Kasumi-1 (cell line): ENCODE measurements at places on chromosomes 2 and 18.

- DNase-seq, result no peak
Measured at GRCh38 chr2:160408959-160409291, 84.7 kb downstream of the RBMS1 start.

DNA sequence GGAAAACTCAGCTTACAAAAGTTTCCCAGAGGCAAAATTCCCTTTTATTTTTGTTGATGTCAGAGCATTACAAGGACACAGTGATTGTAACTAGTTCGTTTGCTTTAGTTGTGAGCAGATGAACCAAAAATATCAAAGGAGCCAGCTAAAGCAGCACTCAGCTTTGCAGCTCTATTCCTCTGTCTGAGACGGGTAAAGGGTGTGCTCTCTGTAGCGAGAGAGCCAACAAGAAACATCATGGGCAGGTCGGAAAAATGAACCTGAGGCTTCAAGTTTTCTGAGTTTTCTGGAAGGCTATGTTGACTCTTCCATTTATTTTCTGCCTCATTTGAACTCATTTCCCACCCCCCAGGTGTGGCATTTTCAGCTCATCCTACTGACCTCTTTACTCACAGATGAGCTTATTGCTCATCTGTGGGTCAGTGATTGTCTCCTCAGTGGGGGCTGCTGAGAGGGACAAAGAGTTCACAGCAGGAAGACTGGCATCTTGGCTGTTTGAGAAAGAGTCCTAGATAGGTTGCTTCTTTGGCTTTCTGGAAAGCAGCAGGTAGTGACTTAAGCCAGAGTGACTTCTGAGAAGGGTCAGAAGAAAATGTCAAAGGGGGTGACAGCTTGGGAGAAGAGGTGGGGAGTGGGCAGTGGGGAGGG is 66.6 kb upstream of the EPC2 start:
- no peak for DNase-seq

DNA sequence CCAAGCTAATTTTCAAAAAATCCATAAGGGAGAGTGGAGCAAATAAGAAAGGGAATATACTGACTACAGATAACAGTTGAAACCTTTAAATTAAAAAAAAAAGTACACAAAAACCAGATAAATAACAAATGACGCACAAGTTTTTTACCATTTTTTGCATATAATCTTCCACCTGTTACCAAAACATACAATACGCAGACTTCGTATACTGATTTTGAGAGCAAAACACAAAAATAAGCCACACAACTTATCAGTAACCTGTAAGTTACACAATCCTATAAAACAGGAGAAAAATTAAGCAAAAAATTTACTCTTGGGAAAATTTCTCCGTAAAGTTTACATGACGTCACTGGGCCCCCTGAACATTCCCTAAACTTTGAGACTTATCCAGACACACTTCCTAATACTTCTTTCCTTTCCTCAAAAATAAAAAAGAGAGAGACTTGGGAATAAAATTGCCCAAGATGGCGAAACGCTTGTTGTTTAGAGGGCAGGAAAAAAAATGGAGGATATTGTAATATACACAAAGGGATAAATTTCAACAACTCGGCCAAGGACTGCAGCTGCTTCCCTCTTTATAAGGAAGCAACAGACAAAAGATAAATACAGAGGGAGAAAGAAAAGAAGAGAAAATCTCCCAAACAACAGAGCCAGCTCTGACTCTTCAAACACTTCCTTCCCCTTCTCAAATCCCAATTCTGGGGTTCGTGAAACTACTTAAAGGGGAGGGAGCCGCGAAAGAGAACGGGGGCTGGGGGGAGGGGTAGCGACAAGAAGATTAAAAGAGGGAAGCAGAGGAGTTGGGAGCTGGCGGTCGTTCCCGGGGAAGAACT is 1.6 kb downstream of the BAZ2B start:
- DNase-seq, result peak; percentile 97

DNA sequence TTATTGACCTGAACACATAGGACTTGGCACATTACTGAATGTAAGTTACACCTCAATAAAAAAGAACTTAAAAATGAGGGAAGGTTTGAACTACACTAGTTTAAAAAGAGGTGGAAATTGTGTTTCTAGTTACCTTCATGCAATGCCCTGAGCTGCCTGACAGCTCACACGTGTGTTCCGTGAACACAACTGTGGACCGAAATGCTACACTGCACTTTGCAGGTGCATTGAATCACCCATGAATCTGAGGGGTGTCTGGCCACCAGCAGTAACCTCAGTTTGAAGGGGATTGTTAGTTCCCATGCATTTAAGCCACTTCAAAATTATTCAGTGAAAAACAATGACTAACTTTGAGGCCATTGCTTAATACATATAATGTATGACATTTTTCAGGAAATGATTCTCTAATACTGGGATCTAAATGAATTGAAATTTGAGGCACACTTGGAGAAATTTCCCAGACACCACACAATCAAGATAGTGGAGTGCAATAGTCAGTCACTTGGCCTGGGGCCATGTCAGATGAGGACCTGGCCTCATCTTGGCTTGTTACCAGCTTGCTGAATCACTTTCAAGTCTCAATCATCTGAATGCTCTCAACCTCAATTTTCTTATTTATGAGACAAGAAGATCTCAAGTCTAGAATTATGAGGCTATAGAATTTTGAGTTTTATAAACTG is 59.3 kb downstream of the MYL12B start:
- no peak for DNase-seq

DNA sequence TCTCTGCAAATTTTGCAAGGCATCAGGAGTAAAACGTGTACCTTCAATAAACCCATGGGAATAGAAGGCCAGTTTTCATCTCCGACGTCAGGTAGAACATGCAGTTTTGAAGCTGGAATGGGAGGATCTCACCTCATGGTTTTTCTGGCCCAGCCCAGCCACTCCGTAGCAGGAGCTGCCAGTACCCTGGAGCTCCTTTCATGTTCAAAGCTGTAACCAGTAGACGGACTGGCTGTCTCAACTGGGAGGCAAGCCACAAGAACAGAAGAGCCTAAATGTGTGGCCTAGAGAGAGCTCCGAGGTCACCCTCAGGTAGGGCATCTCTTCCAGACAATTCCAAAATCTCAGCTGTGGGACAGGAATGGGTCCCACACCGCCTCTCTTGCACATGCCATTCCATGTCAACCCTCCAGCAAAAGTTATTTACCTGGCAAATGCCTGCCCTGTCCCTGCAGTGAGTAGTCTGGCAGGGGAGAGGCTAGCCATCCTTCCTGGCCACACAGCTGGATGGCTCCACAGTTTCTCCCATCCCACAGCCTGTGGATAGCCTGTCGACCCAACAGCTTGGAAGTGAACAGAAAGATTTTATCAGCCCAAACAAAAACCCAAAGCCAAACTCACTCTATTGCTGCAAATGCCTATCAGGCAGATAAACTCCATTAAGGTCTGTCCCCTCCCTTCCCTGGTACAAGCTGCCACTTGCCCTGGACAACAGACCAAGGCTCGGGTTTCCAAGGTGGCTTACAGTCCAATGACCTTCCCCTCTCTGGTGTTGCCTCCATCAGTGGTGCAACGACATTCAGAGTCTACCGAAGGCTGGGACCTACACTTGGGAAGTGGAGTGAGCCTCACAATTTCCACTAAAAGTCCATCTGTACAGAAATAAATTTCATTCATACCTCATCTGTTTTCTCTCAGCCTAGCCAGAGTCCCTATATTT is 27.8 kb downstream of the CRACDL start:
- no peak for DNase-seq
